ENCODE measurements at places on chromosomes 7 and 10.
A peak's percentile ranks its signal among the peaks of the same experiment; 100 is the strongest.

GRCh38 chr10:84549368-84550165 lies 221.2 kb downstream of the CCSER2 start:
- no peak for DNase-seq

DNA sequence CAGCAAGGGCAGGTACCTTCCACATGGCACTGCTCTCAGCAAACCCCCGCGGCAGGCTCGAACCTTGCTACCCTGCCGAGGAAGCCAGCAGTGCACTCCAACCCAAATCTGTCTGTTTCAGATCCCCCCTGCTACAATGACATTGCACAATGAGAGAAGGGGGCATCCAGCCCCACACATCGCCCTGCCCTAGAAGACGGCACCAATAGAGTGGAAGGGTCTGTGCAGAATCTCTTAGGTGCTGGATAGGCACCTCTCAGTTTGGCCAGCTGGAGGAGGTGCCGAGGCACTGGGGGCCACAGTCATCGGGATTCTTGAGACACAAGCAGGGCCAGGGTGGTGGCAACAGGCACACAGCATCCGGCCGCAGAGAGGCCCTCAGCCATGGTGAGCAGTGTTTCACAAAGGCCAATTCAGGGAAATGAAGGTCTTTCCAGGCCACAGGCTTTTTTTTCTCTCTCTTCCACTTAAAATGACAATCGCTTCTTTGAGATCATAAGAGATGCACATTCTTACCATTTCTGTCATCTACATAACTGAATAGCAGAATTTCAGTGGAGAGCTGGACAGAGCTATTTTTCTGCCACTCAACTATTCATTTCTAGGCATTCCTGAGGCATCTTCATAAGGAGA lies 281.3 kb downstream of the TNS3 start:
- no peak for DNase-seq

- no peak for DNase-seq
Measured at GRCh38 chr10:86391986-86392722, 25.6 kb upstream of the GRID1 start.

GRCh38 chr10:97319671-97320479 lies 804 bp downstream of the FRAT1 start:
- peak; percentile 23 for DNase-seq

GRCh38 chr7:37018954-37019353 lies 294.7 kb upstream of the AOAH start:
- no peak for DNase-seq

DNA sequence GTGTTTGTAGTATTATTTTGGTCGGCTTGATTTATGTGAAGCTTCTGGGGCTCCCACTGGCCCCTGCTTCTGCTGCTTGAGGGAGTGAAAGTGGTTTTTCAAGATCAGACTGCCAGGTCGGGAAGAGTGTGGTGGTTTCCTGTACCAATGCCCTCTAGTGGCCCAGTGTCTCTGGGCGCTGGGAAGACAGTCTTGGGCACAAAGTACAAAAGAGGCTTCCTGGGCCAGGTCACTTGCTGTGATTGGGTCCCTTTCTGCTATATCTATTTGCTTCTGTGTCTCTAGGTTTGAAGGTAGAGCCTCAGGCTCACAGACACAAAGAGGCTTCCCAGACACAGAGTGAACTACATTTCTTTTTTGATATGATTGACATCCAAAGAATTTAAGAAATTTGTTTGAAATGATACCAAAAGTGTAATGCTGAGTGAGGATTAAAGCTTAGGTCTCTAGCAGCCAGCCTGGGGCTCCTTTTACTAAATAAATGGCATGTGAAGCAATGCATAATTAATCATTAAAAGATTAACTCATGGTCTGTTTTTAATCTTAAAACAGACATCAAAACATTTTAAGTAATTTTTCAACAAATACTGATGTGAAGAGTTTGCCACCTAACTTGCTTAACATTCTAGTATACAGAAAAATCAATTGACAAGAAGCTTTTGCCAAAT lies 36.3 kb downstream of the ABCB1 start:
- peak; percentile 27 for DNase-seq
